Activated effector memory CD4-positive, alpha-beta T cell treated with Interleukin-2 at 50 U/mL for 16 hours (primary cell): ENCODE measurements at places on chromosomes 6 and 20.

- DNase-seq = no peak
Observed at GRCh38 chr20:46552460-46553420, 2.3 kb upstream of the OCSTAMP start.

DNA sequence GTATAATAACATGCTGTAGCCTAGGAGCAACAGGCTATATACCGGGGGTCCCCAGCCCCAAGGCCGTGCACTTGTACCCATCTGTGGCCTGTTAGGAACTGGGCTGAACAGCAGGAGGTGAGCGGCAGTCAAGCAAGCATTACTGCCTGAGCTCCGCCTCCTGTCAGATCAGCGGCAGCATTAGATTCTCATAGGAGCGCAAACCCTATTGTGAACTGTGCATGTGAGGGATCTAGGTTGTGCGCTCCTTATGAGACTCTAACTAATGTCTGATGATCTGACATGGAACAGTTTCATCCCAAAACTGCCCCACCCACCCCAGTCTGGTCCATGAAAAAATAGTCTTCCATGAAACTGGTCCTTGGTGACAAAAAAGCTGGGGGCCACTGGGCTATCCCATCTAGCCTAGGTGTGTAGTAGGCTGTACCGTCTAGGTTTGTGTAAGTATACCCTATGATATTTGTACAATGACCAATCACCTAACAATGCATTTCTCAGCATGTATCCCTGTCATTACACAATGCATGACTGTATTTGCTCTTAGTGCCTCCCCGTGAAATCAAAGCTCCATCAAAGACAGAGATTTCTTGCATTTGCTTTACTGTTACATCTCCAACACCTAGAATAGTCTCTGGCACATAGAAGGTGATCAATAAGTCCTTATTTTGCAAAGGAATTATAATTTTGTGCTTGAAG is 30.8 kb downstream of the NHSL1 start:
- no peak for DNase-seq

DNA sequence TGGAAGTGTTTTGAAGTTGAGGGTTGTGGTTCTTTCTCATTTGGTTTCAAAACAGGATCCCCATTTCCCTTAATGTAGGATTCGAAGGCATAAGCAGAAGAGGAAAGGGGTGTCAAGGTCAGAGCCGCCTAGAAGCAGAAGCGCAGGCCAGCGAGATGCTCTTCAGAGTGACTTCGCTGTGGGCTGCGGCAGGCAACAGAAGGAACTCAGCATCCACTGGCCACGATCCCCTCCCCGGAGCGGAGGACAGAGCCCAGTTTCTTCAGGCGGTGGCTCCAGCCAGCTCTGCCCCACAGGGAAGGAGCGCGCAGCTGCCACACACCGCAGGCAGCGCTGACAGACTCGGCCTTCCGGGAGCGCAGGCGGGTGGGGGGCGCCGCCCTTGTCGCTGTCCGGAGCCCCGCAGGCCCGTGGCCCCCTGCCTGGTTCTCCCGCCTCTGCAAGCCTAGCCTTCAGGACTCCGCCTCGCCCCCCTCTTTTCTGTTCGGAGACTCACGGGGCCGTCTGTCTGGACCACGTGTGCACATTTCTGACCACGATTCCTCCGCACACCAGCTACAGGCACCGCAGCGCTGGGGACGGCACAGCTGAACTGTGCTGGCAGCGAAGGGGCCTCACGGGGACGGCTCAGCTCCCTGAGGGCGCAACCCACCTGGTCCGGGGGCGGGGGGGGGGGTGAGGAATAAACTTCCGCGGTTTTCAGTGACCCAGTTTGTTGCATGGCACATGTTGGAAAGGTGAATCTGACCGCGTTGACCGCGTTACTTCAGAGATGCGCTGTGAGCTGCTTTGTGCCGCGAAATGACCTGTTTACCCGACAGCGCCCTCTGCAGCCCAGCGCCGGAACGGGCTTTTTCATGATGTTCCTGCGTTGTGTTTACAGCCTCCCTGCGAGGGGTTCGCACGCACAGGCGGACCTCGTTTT is 26.1 kb downstream of the TTLL2 start:
- DNase-seq = peak; percentile 89

DNA sequence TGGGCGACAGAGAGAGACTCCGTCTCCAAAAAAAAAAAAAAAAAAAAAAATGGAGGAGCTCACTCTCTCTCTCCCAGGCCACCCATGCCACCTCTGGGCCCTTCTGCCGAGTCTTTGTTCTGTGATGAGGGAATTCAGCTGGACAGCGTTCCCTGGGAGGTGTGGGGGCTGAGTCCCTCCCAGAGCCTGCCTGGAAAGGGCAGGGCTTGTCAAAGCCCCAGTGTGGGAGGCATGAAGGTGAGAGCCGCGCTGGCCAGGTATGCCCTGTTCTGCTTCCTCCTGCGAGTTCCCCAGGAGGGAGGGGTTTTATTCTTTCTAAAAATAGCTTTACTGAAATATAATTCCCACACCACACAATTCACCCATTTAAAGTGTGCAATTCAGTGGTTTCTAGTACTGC is 69.6 kb downstream of the TMEM242 start:
- no peak for DNase-seq

GRCh38 chr6:71489736-71490135 is 201.1 kb downstream of the OGFRL1 start:
- DNase-seq = no peak

GRCh38 chr6:11795403-11795802 is 16.8 kb upstream of the ADTRP start:
- no peak for DNase-seq

DNA sequence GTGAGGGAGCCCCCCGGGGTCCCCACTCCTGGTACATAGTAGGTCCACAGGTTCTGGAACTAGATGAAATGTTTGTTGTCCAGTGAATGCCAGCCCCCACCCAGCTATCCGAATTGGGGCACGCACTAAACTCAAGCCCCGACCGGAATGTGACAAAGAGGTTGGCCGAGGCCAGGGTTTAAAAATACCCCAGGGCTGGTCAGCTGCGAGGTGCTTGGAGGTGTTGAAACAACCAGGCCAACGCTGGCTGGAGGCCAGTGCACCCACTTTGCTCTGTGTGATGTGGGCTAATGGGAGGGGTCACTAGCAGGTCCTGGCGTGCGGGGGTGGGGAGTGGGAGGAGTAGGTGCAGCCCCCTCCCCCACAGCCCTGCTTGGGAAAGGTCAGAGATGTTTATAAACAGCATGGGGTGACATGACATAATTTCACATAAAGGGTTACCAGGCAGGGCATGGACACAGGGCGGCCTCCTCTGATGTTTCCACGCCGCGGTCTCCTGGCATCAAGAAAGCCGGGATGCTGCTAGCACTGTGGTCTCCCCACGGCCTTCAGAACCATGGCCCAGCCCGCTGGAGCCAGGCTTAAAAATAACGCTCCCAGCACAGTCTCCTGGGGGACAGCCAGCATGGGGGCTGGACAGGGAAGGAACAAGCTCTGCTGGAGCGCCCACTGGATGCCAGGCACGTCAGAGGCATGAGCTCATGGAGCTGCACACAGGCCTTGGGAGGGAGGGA is 111.2 kb upstream of the PTPN1 start:
- DNase-seq = no peak

DNA sequence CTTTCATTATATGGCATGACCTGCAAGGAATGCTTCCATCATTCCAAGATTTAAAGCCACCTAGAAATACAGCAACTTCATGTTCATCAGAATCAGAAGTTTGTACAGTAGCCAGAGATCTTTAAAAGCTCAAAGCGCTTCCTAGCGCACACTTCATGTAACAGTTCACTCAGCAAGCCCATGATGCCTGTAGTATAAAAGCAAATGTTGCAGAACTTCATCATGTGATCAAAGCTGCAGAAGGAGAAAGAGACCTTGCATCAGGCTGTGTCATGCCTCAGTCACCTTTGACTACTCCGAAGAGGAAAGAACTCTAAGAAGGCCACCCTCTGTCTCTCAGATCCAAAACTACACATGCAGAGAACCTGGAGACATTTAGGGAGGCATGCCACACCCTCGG is 78.5 kb downstream of the AGPAT4 start:
- no peak for DNase-seq

DNA sequence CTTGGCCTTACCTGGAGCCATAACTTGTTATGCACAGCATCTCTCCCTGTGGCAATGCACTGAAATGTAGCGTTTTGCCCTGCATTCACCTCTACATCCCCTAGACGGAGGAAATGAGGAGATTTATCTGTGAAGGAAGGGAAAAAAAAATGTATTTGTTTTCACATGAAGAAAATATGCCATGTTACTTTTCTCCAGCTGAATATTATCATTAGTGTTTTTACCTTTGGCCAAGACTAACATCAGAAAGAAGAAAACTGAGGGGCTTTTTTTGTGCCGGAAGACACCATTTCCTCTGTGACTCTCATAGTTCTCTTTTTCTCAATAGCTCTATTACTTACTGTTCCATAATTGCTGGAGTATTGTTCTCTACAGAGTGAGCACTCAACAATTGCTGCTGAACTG is 280.4 kb downstream of the PTPRK start:
- no peak for DNase-seq

GRCh38 chr6:125099211-125100073 is 54.1 kb upstream of the TPD52L1 start:
- no peak for DNase-seq

DNA sequence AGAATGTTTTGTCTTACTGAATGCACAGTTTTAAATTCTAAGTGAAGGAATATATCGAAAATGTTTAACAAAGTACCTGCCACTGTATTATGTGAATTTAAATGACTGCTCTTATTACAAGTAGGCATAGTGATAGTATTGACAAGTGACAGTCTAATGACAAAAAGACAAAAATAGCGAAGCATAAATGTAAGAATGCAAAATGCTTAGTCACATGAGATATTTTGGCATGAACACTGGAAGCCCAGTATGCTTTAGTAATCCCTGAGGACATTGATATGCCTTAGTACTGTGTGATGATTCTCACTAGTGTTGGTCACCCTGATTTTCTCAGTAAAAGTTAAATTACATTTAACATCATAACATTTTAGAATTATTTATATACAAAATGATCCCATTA is 153.5 kb downstream of the EYA4 start:
- no peak for DNase-seq

DNA sequence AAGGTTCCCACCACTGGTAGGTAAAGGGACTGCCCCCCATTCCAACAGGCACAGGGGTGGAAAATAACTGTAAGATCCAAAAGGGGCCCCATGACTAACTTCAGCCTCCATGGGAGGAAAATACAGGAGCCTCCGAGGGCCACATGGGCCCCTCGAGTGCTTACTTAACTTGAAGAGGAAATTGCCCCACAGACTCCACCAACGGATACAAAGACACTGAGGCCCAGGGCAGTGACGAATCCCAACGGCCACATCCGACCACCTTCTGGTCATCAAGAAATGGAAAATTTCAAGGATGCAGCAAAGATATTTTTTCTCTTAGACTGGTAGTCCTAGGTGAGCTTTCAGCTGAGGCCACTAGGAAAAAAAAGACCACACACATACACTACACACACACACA is 116.0 kb upstream of the MRPS10 start:
- no peak for DNase-seq

DNA sequence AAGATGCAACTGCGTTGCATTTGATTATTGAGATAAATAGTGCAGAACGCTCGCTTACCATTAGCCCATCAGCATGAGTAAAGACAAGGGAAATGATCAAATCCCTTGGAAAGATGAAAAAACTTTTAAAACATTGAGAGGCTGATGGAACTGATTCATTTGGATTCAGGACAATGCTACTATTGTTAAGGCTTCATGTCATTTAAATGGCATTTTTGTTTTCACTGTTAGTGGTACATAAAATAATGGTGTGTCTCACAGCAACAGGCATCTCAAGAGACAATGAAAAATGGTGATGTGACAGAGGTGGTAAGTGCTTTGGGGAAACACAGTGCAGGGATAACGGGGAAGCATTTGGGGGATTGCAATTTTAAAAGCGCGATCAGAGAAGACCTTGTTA is 159.7 kb upstream of the KCNG1 start:
- DNase-seq = no peak

- DNase-seq = no peak
Observed at GRCh38 chr20:54255157-54255556, 47.3 kb downstream of the PFDN4 start.

- DNase-seq = no peak
Observed at GRCh38 chr20:19897891-19898290, 119.3 kb upstream of the NAA20 start.

- no peak for DNase-seq
Observed at GRCh38 chr20:51195419-51195901, 172.6 kb upstream of the KCNG1 start.

- no peak for DNase-seq
Observed at GRCh38 chr6:11309947-11310665, 77.6 kb upstream of the NEDD9 start.

GRCh38 chr20:5482791-5483190 is 166.0 kb upstream of the PROKR2 start:
- DNase-seq = no peak

DNA sequence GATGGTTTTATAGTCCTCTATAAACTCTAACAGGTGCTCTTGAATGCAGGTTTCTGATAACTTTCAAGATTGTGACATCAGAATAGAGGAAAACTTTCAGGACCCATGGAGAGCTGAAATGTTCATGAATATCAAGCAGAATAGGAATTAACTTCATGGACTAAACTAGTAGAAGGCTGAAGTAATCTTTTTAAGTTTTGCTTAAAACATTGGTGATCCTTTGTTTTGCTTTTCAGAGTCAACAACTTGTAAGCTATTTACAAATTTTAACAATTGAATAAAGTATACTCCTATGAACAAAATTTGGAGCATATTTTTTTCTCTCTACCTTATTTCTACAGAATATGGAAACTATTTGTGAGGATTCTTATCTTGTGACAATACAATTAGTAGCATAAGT is 25.2 kb upstream of the GOPC start:
- DNase-seq = no peak

GRCh38 chr20:29326376-29327070 is 1930.9 kb upstream of the DEFB115 start:
- DNase-seq = no peak

DNA sequence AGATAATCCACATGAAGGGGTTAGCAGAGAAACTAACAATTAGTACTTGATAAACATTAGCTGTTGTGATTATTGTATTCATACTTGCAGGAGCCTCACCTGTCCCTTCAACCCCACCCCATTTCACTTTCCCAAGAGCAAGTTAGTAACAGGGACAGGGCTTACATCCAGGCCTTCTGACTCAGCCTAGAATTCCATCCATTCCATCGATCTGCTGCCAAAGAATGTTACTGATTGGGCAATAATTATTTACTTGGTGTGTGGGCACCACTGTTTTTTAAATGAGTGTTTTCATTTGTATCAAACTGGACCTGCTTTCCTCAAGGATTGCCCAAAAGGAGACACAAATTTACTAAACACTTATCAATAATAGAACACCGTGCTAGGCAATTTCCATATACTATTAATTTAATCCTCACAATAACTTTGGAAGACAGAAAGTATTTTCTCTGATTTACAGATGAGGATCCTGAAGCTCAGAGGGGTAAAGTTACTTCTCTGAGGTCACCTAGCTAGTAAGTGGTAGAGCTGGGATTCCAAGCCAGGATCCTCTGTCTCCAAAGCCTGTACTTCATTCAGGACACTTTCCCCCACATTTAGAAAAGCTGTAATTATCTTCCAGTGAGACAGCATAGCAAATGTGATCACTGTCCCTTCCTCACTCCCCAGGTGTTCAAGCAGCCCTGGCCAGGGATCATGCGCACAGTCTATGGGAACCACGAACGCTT is 32.8 kb downstream of the GSS start:
- no peak for DNase-seq
